ENCODE measurements at places on chromosomes 13 and 19.

DNA sequence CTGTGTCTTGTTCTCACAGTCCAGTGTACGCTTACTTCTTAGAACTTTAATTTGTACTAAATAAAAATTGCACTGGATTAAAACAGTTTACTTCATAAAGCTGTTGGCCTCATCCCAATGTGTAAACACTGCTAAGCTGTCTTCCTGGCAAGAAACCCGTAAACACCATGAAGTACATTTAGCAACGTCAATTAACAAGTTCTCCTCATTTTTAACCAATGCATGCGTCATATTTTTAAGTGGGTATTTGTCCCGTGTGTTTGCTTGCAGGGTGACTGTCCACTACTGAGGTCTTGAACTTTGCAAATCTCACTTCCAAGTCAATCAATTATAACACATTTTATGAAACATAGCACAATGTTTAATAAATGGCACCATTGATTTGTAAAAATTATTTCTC, 28.2 kb downstream of the LAIR2 start:
- no peak for DNase-seq

DNA sequence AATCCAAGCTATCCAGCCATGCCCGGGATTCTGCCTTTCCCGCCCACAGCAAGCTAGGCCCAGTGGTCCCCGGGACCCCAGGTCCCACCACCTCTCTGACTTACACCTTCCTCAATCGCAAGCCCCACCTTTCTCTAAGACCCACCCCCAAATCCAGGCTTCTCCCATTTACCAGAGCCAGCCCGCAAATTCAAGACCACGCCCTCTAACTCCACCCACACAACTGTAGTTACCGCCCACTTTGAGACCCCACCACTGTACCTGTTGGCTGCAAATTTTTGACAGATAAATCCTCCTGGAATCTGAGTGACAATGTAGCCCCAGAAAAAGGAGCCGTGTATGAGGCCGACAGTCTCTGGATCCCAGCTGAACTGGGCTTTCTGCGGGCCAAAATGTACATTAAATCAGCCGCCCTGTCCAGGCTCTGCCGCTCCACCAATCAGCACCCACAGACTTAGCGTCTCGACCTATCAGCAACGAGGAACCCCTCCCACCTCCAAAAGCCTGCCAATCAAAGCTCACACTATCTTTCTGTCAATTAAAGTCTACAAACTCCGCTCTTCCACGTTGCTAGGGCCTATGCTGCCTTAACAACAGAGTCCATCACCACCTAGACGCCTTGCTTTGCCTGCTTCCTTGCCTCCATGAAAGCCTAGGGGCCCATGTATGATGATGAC, 6.3 kb downstream of the SLC17A7 start:
- DNase-seq: no peak

DNA sequence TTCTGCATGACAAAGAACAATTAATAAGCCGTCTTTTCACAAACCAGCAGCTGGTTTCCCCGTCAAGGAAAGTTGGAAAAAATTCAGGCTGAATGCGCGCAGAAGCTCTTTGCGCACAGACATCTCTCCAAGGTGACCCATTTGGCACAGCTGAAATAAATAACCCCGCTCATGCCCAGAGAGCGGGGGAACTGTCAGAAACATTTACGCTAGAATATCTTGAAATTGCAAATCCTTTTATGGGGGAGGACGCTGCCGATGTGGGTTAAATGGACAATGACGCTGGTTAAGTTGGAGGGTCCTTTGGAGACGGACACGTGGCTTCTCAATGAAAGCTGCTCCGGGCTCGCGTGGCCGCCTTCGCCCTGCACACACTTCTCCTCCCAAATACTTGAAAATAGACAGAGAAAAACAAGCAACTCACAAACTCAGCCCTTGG, 30.6 kb downstream of the GSX1 start:
- no peak for DNase-seq

DNA sequence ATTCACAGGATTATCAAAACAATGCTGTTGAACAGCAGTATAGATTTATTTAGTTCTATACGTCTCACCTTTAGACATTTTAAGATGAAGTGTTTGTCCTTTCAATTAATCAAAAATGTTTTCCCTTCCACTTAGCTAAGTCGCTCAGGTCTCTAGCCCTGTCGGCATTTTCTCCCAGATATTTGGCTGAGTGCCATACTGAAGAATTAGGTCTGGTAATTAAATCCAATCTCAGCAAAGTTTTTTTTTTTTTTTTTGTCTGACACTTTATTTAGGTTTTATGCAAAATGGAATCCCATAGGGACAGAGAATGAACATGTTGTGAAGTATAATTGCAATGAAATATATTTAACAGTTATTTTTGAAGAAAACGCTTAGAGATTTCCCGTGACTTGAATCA, 44.1 kb downstream of the RFC3 start:
- DNase-seq: no peak
